ENCODE measurements at places on chromosomes 5 and 9.

DNA sequence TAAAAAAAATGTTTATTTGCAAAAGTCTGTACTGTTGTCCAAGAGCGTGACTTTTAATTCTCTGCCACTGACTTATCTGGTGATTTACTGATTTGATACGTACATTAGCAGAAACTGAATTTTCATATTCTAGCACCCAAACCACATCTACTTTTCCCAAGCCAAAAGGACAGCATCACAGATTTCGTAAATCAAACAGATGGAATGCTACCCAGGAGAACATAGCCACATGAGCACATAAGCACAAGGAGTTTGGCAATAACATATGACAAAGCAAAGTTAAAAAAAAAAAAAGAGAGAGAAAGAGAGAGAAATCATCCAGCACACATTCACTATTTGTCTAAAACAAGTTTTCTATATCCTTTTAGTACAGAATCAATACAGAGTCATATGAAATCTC, 83.7 kb downstream of the HINT1 start:
- no peak for DNase-seq

DNA sequence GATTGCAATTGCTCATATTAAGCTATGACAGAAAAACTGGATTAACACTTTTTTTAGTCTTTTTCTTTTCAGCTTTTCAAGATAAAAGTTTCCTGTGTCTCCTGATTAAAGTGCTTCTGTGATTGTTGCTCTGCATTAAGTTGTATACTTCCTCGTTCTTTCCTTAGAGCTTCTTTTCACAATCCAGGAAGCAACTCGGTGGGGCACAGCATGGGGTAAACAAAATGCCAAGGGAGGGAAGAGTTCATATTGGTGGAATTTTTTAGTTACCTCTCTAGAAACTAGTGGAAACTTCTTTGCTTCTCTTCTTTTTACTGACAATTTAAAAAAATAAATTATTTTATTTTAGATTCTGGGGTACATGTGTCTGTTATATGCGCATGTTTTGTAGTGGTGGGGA, 37.8 kb upstream of the ARRDC3 start:
- no peak for DNase-seq

GRCh38 chr5:165028356-165028755, 1522.9 kb downstream of the MAT2B start:
- DNase-seq, result no peak

- DNase-seq, result no peak
Observed at GRCh38 chr5:123809594-123810221, 297.7 kb downstream of the CSNK1G3 start.

- no peak for DNase-seq
Observed at GRCh38 chr9:14327036-14327435, 13.1 kb upstream of the NFIB start.

DNA sequence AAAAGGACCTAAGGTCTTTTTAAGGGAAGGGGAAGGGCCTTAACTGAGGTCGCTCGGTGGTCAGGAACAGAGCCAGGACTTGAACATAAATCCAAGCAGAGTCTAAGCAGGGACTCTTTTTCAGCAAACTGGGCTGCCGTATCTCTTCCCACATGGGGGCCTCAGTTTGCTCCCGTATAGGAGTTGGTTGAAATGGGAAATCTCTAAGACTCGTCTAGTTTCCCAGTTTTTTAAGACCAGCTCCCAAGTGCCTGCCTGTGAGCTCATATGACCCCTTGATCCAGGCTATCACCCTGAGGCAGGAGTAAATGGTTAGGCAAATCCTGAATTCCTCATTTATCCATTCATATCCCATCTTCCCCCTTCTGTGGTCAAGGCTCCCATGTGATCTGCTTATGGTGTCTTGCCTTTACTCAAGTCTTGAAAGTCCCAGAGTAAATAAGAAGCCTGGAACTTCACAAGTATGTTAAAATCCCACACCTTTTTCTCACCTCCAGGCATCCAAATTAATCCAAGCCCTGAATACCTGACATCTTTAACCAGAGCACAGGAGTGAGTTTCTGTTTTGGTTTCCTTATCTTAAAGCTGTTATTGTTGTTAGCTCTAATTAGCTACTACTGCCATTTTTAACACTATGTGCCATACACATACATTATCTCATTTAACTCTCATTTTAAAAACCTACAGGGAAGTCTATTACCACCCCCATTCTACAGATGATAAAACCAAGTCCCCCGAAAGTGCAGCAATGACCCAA, 3.0 kb downstream of the ARSI start:
- DNase-seq, result no peak

DNA sequence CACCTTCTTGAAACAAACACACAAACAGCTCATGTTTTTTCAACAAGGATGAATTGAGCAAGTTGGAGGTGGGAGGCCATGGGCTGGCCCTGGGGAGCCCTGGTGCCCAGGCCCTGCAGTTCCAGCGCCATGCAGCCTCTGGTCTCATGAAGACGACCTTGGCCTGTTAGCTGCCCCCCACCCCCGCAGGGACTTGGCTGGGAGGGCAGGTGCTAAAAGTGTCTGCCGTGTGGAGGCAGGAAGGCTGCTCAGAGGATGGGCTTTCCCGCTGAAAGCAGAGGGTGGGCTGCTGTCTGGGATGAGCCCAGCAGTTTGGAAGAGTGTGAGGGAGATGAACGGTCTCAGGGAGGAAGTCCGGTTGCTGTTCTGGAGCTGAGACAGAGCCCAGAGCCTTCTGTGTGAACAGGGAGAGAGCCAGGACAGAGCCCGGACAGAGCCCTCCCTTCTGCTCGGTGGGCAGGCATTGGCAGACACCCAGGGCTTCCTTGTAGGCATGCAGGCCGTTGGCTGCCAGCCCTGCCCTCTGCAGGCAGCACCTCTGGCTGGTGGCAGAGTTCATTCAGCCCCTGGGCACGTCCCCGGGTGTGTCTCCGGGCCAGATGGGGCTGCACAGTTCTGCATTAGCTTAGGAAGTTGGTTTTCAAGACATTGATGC, 18.7 kb downstream of the ROPN1L start:
- no peak for DNase-seq

- no peak for DNase-seq
Observed at GRCh38 chr9:107612136-107612535, 122.6 kb upstream of the KLF4 start.

GRCh38 chr5:59769832-59770231, 123.7 kb downstream of the PDE4D start:
- DNase-seq, result no peak

DNA sequence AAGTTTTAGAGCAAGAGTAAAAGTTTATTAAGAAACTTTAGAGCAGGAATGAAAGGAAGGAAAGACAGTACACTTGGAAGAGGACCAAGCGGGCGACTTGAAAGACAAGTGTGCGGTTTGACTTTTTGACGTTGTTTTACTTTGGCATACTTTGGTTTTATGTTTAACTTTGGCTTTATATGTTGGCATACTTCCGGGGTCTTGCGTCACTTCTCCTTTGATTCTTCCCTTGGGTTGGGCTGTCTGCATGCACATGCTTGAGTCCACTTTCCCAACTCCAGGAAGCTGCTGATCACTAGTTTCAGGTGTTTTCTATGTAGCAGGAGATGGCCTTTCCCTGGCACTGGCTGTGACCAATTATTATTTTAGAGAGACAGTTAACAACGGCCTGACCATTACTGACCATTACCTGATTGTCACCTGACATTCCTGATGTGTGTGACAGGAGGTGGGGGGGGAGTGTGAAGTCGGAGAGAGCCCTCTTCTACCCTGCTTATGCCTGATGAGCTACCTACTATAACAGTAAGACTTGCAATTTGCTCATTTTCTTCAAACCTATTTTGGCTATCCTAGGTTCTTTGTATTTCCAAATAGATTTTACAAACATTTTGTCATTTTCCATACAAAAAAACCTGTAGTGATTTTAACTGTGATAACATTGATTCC, 45.5 kb downstream of the TNFSF8 start:
- DNase-seq, result no peak

GRCh38 chr5:180975338-180975737, 13.3 kb upstream of the BTNL3 start:
- DNase-seq, result no peak

DNA sequence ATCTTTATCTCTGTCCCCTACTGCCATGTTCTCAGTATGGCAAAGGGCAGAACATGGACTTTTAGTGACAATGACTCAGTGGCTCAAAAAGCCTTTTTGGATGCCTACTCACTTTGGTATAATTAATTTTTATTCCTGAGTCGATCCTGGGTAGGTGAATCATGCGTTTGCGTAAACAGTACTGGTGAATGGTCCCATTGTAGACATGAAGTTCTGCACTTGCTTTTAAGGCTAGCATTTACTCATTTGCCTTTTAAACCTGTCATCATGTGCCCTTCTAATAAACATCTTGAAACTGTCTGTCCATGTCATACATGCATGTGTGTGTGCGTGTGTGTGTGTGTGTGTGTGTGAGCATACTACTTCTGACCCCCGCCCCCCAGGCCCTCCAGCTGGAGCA, 223.0 kb downstream of the AUH start:
- no peak for DNase-seq

DNA sequence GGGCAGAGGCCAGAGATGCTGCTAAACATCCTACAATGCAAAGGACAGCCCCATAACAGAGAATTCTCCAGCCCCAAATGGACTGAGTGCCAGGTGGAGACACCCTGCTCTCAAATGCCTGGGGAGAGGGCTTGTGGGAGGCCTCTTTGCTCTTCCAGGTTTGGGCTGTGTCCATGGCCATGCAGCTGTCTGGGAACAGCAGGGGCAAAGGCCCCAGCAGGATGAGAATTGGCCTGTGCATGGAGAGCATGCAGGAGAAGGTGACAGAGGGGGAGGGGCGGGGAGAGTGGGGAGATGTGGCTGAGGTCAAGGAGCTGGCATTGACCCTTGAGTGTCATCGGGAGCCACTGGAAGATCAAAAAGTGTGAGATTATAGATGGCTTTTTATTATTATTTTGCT, 111.5 kb upstream of the ERCC6L2 start:
- DNase-seq, result no peak

GRCh38 chr9:110143485-110143884, 64.5 kb downstream of the C9orf152 start:
- DNase-seq, result no peak

DNA sequence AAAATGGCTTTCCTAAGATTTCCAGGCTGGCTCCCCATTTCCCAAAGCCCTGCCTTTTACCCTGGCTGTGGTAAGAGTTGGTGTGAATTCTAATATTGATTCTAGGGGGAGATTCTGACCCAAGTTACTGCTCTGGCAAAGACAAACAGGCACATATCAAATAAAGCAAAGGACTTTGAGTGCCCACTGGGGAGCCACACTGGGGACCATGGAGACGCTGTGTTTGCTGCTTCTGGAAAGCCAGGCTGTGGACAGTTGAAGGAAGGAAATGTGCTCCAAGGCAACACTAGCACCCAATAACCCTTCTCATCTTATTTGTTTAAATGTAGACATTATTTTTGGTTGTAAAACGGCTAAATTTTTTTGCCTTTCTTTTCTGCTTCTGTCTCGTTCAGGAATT, 78.7 kb downstream of the SNCAIP start:
- no peak for DNase-seq

GRCh38 chr9:6512085-6512657, 99.2 kb downstream of the UHRF2 start:
- no peak for DNase-seq

GRCh38 chr5:38208782-38209378, 49.5 kb upstream of the EGFLAM start:
- DNase-seq, result no peak

GRCh38 chr5:132094393-132095076, 20.9 kb downstream of the CSF2 start:
- DNase-seq, result no peak

GRCh38 chr9:94922098-94922607, 195.7 kb downstream of the AOPEP start:
- no peak for DNase-seq

DNA sequence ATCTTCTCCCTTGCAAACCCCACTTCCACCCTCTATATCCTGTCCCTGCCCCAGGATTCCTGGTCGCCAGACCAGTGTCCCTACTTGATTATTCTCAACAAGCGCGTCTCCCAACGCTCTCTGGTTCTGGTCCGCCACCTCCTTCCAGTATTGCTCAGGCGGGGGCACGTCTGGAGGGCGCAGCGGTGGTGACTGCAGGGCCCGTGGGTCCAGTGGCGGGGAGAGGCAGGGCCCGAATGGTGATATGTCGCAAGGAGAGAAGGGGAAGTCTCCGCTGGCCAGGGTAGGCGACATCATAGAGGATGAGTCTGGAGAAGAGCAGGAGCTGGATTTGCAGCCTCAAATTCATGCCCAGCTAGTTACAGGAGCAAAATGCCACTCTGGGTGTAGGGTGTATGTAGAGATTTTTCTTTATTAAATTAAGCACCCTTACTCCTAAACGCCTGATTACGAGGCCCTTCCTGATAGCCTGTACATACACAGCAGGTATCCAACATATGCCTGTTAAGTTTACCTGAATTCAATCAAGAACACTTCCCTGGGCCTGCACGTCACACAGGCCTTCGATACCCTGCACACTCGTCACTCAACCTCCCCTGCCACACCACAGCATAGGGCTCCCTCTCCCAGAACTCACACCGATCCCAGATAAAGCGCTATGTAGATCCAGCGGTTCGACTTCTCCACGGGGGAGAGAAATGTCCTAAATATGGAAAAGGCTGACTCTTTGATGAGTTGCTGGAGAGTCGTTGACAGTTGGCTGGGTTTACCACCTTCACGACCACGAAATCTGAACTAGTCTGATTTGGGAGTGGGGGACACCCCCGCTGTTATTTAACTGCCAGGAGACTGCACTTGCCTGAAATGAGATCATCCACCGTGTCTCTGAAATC, 4.8 kb downstream of the MCIDAS start:
- DNase-seq, result no peak

DNA sequence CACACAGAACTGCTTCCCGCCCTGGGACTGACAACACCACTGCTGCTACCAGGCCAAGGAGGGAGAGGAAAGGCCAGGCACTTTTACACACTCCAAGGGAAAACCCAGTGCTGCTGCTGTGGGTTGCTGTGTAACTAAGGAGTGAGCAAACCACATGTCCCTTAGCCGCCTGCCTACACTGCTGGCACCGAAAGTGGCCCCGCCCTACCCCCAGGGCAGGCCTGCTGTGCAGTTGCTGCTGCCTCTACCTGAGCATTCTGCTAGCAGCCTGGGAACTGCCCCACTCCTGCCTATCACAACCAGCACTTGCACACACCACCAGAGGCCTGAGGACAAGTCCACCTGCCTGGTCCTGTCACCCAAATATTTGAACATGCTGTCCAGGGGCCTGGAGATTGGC, 740.9 kb downstream of the DTWD2 start:
- DNase-seq, result no peak

- DNase-seq, result no peak
Observed at GRCh38 chr9:127076860-127077643, 45.4 kb downstream of the ANGPTL2 start.

DNA sequence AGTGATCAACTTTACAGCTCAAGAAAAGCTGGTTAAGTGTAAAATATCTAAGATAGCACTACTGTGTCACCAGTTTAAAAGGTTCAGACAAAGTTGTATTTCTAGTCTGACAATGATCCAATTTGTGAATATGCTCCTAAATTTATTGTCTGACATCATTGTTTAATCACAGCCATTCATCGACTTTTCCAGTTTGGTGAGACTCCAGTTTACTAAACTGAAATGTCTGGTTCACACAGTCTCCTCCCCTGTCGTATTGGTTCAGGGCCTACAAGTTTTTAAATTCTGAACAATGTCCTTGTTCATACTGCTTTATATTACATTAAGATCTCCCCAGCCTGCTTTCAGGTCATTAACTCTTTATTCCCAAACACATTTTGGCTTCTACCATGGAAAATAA, 161.4 kb downstream of the CHSY3 start:
- no peak for DNase-seq

- DNase-seq, result no peak
Observed at GRCh38 chr9:101691657-101692056, 46.8 kb downstream of the GRIN3A start.
